ENCODE measurements at places on chromosomes 1 and 21.

DNA sequence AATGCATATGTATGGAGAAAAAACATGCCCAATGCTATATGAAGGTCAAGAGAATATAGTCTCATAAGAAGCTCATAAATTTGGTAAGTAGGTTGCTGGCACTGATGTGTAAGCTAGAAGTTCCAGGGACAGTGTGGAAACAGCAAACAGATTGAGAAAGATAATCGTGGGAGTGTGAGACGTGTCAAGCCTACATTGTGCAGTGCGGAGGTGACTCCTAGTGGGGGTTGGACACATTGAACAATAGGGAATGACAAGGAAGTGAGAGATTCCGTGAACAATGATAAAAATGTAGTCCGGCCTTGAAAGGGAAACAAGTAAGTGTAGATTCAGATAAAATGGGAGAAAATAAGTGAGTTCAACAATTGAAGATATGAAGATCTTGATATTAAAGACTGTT, 788.4 kb upstream of the PRMT6 start:
- DNase-seq, result no peak

- DNase-seq, result no peak
Observed at GRCh38 chr1:7558041-7558461, 213.0 kb upstream of the VAMP3 start.

GRCh38 chr1:86061551-86061990, 95.0 kb downstream of the COL24A1 start:
- DNase-seq, result no peak

DNA sequence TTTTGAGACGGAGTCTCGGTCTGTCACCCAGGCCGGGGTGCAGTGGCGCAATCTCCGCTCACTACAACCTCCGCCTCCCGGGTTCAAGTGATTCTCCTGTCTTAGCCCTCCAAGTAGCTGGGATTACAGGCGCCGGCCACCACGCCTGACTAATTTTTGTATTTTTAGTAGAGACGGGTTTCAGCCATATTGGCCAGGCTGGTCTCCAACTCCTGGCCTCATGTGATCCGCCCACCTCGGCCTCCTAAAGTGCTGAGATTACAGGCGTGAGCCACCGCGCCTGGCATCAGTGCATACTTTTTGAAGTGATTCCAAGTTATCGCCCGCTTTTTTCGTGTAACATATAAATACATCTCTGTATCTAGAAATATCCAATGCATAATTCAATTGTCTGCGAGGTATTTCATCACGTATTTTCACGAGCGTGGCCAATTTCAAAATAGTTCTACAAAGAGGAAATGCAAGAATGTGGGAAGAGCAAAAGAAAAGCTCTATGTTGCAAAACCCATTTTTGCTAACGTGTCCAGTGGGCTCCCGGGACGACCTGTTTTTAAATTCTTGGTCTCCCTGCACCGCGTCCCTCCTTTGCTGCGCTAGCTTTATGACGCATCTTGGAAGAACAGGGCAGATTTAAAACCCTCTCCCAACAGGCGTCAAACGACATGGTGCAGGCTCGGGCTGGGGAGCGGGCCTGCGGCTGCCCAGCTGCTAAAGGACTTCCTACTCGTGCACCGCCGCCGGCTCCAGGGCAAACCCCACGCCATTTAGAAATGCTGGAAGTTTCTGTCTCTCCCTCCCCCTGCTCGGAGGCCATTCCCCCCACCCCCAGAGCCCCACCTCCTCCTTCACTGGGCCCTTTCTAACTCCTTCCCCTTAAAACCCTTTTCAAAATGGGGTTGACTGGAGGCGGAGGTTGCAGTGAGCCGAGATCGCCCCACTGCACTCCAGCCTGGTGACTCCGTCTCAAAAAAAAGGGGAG, 923 bp upstream of the IFNGR2 start:
- no peak for DNase-seq

- no peak for DNase-seq
Observed at GRCh38 chr1:203742436-203742835, 22.5 kb upstream of the LAX1 start.

DNA sequence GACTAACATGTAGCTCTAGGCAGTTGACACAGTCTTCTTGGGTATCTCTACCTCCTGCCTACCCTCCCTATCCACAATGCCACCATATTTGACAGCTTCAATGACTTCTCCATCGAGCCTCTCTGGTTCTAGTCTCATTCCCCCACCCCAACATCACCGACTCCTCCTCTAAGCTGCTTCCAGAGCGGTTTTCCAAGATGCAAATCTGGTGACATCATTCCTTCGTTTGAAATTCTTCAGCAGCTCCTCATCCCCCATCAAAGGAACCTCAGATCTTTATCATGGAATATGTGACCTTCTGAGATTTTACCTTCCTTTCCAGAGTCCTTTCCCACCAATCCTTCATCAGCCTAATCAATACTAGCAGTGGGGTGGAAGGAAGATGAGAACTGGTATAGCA, 352.4 kb upstream of the RUNX1 start:
- DNase-seq, result no peak

- no peak for DNase-seq
Observed at GRCh38 chr21:42219606-42220137, 732 bp downstream of the ABCG1 start.

GRCh38 chr1:47712596-47713299, 274.9 kb downstream of the FOXD2 start:
- no peak for DNase-seq

DNA sequence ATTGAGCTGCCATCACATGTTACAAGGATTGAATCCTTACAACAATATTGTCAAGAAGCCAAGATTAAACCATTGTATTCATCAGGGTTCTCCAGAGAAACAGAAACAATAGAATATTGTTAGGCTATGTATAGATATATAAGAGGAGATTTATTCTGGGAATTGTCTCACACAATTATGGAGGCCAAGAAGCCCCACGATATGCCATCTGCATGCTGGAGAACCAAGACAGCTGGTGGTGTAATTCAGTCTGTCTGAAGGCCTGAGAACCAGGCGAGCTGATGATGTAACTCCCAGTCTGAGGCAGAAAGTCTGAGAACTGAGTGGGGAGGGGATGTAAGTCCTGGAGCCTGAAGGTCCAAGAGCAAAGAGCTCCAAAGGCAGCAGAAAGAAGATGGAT, 14.5 kb upstream of the TTF2 start:
- no peak for DNase-seq

DNA sequence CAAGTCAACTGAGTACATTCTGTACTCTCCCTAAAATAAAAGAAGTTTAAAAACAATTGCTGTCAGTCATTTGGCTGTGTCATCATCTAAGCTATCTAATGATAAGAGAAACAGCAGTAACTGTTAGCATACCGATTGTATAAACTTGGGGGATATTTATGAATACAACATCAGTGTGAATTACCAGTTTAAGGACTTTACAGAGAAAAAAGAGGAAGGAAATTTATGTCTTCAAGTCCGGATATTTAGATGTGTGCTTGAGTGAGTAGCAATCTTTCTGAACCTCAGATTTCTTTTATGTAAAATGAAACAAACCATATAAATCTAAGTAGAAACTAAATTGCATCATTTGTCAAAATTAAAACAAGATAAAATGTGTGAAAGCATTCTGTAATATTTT, 1557.0 kb downstream of the MRPL39 start:
- no peak for DNase-seq

GRCh38 chr1:208541225-208541855, 297.2 kb upstream of the PLXNA2 start:
- DNase-seq, result no peak

GRCh38 chr1:19257178-19257914, 5.7 kb downstream of the MRTO4 start:
- DNase-seq, result no peak

DNA sequence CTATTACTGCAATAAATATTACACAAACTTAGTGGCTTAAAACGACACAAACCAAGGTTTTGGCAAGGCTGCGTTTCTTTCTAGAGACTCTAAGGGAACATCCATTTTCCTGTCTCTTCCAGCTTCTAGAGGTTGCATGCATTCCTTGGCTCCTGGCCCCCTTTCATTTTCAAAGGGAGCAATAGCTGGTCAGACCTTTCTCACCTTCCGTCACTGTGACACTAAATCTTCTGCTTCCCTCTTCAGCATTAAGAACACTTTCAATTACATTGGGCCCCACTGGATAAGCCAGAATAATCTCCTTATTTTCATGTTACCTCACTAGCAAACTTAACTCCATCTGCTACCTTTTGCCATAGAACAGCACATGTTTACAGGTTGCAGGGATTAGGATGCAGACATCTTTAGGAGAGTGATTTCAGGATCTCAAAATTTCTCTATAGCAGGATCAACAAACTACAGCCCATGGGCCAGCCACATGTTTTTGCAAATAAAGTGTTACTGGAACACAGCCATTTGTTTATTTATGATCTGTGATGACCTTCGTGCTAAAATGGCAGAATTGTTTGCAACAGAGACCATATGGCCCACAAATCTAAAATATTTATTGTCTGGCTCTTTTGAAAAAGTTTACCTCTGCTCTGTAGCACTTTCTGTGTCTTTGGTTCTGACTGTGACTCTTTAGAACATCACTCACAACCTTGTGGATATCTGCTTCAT, 221.5 kb upstream of the SGIP1 start:
- DNase-seq, result no peak

DNA sequence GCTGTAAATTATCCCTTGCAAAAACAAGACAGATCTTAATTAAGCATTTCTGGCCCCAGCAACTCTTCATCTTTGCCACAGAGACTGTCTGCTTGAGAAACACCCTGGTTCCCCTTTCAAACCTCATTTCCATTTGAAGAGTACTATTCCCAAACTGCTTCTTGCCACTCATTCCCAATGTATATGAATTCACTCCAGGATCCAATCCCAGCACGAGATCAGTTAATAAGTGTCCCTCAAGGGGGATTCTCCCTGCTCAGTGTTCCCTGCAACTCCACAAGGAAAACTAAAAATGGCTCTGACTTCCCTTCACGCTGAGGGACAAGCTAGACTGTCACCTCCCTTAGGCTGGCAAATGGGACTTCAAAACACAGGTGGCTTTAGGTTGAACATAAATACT, 173.2 kb downstream of the SIPA1L2 start:
- DNase-seq, result no peak

DNA sequence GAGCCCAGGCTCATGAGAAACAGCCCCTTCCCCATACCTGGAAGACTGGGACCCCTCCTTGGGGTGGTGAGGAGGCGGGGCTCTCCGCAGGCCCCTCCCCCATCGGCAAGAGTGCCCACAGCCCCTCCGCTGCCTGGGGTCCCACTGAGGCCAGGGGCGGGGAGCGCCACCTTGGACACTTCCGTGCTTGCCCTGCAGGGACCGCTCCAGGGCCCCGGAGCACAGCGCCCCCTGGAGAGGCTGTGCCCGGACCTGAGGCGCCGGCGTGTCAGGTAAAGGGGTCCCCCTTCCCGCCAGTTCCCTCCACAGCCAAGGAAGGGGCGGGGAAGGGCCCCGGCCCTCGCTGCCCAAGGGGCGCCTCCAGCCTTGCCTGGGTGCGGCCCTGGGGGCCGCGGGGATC, 21.5 kb downstream of the INAVA start:
- no peak for DNase-seq

- no peak for DNase-seq
Observed at GRCh38 chr1:47906009-47906432, 91.2 kb downstream of the TRABD2B start.

DNA sequence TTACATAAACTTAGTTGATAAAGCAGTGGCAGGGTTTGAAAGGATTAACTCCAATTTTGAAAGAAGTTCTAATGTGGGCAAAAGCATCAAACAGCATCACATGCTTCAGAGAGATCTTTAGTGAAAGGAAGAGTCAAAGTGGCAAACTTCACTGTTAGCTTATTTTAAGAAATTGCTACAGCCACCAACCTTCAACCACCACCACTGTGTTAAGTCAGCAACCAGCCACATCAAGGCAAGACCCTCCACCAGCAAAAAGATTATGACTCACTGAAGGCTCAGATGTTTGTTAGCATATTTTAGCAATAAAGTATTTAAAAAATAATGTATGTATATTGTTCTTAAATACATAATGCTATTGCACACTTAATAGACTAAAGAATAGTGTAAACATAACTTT, 21.3 kb upstream of the MAGI3 start:
- DNase-seq, result no peak

DNA sequence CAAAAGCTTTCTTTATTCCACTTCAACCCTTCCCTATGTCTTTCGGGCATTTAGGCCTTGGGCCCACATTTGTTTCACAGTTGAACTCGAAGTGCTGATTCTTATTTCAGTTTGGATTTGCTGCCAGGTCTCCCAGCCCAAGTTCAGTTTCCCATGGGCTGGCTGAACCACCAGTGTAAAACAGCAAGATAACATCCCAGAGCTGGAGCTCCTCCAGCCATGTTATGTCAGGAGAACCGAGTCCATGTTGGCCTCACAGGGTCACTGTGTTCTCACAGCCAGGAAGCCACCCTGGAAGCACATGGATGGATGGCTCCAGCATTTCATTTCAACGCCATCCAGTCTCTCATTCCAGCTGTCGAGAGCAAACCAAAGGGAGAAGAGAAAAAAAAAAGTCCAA, 45.2 kb upstream of the RXRG start:
- no peak for DNase-seq

- DNase-seq, result no peak
Observed at GRCh38 chr1:246157516-246157915, 349.6 kb downstream of the SMYD3 start.

- DNase-seq, result no peak
Observed at GRCh38 chr1:53130598-53130877, 11.9 kb downstream of the SLC1A7 start.

DNA sequence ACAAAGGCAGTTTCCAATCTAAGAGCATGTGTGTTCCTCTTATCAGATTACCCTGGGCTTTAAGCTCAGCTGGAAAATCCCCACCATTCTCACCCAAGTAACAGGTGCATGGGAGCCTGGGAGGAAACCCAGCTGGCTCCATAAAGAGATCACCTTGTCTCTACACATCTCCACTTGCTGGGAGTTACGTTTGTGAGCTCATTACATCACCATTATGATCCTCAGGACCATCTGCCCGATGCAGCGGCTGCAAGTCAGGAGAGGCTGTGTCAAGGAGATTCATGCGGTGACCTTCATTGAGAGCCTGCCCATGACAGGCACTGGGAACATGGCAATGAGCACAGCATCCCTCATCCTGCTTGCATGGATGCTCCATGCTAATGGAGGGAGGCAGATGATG, 618.0 kb downstream of the NPHP4 start:
- no peak for DNase-seq

GRCh38 chr1:12556368-12556930, 61.6 kb downstream of the DHRS3 start:
- DNase-seq, result no peak

GRCh38 chr1:97893844-97894243, 27.0 kb downstream of the DPYD start:
- no peak for DNase-seq

- DNase-seq, result no peak
Observed at GRCh38 chr1:115332813-115333608, 5.0 kb downstream of the NGF start.

DNA sequence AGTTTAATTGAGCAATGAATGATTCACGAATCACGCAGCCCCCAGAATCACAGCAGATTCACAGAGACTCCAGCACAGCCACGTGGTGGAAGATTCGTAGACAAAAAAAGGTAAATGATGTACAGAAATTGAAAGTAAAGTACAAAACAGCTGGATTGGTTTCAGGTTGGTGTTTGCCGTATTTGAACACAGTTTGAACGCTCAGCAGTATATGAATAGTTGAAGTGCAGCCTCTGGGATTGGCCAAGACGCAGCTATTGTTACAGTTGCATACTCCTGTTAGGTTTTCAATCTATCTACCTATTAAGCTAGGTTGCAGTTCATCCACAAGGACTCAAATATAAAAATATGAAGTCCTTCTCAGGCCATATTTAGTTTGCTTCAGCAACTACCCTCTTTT, 3.1 kb upstream of the MRPL55 start:
- no peak for DNase-seq
